ENCODE measurements at places on chromosomes 2 and 18.

DNA sequence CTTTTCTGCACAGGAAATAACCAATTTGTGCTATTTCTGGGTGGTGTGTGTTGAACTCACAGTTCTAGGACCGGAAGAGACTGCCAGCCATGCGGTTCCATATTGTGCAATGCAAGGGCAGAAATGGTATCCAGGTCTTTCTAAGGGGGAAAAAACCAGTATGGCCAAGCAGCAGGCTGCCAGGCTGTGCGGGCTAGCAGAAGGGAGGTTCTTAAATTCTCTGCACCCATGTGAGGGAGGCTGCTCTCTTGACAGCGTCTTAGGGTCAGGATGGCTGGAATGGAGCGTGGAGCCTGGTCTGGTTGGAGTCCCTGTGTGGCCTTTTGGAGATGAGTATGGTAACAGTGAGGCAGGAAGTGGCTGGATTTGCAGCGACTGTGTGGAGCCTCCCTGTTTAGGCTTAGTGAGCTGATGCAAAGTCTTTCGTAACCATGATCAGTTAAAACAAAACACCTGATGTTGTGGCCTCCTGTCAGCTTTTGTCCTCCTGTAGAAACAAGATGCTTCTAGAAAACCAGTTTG, 52.6 kb downstream of the NCK2 start:
- no peak for DNase-seq

- DNase-seq: no peak
Observed at GRCh38 chr2:174675615-174676014, 78.0 kb upstream of the WIPF1 start.

- peak; percentile 13 for DNase-seq
Observed at GRCh38 chr2:226802573-226802972, 3.0 kb upstream of the IRS1 start.

DNA sequence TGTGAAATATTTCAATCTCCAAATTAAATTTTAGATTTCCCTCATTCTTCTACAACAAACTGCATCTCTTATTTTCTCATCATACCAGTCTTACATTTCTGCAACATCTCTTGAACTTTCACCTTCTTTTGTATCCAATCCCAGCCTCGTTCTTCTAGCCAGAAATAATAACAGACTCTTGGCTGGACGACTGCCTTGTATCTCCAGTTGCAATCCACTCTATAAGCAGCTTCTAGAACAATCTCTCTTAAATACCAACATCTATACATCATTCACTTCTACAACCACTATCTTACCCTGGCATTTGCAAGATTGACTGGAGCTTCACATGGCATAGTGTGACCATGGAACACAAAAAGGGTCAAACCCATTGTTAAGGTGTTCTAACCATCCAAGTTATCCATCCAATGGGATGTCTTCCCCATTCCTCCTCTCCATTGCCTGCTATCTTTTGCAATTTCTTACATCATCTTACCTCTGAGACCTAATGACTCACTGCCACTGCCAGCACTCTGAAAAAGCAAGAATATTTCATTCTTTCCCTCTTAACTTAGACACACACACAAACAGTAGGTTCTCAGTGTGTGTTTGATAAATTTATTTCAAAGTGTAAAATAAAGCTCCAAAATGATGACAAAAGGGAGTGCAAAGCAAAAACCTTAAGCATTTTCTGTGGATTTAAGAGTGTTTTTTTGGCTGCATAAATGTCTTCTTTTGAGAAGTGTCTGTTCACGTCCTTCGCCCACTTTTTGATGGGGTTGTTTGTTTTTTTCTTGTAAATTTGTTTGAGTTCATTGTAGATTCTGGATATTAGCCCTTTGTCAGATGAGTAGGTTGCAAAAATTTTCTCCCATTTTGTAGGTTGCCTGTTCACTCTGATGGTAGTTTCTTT, 145.6 kb downstream of the METTL4 start:
- DNase-seq: no peak

GRCh38 chr18:75210274-75211001, at the start of gene TSHZ1:
Gene TSHZ1 (plus strand): TSS chr18:75210797. CDS start chr18:75211877, 1,080 bp downstream.
- peak; percentile 68 for DNase-seq

DNA sequence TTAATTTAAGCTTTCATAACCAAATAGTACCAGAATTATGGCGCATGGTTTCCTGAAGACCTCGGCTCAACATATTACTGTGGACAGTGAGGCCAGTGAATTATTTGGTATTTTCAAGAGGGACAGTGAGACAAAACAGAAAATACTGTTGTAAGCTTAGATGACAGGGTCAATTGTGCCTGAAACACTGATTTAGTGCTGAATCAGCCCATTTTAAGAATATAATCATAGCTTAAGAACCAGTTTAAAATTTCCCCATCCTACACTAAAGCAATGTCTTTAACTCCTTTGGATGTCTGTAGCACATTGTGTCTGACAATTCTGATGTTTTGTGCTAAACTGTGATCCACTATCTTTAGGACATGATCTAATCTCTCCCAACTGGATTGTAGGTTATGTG, 4.6 kb downstream of the ITGA6 start:
- DNase-seq: no peak

DNA sequence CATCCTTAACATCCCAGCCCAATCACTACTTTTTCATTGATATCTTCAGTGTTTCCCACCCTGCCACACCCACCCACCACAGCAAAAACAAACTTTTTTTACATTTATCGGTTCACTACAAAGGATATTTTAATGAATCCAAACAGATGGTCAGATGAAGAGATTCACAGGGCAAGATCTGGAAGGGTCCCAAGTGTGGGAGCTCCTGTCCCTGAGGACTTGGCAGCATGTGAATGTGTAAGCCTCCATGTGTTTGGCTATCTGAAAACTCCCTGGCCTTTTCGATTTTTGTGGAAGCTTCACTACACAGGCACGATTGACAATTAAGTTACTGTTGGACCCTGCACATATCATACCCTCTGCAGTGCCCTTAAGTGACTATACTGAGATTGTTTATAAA, 48.1 kb upstream of the CRIM1 start:
- no peak for DNase-seq

DNA sequence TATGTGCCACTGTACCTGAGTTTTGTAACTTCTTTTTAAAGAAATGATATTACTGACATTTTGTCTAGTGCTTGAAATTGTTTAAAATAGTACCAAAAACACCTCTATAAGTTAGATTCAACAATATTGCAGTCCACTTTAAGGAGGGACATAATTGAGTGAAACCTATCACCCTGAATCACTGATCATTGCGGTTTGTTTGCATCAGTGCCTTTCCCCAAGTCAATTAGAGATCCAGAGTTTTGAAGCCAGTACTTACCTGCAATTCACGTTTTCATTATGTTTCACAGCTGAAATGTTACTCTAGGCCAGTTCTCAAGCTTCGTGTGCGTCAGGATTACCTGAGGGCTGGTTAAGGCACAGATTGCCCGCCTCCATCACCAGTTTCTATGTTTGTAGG, 26.6 kb upstream of the DLX1 start:
- no peak for DNase-seq
